ENCODE measurements at places on chromosomes 5 and 9. TPM values are rescaled to one million over a fixed set of nuclear protein-coding genes. Genes with fewer than 3 reads are reported as not detected.
A peak's percentile ranks its signal among the peaks of the same experiment; 100 is the strongest.

- DNase-seq = no peak
Measured at GRCh38 chr9:90795084-90795483, 6.5 kb upstream of the SYK start.

DNA sequence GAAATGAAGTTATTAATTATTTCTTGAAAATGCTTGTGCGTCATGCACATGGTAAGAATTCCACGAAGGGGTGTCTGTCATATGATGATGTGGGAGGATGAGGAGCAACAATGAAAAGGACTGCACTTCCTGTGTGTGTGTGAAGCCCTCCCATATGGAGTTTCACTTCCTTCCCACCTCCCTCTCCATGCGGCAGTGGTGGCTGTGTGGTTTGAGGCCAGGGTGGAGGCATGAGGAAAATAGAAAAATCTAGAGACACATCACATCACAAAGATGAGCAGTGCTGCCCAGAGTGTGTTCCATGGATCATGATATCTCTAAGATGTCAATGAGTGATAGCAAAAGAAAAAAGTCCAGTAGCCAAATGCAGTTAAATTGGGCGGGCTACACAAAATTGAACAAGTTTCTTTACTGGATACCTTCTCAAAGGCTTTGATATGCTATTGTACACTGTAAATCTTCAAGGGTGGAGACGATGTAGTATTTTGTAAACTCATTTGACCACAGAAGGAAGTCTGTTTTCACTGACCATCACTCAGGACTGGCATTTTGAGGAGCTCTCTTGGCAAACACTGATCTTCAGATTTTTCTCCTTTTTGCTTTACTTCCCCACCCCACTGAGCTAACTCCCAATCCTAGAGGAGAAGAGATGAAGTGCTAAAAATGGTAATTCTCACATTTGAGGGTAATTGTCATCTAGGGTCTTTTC, 55.7 kb upstream of the EQTN start:
- no peak for DNase-seq

- no peak for DNase-seq
Measured at GRCh38 chr9:138073808-138074207, 196.2 kb downstream of the CACNA1B start.

DNA sequence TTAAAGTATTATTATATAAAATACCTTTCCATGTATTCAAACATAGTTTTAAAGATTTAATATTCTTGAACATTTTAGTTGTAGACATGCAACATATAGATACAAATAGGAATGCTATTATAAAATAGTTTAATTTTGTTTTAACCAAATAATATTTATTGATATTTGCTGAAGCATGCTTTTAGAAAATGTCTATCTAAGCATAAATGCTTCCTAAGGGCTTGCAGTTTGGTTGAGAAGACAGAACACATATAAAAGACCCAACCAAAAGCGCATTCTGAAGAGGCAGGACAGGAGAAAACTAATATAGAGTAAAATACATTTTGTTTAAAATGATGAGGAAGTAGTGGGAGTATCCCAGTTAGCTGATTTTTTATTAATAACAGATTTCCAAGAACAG, 181.5 kb upstream of the ISL1 start:
- no peak for DNase-seq

DNA sequence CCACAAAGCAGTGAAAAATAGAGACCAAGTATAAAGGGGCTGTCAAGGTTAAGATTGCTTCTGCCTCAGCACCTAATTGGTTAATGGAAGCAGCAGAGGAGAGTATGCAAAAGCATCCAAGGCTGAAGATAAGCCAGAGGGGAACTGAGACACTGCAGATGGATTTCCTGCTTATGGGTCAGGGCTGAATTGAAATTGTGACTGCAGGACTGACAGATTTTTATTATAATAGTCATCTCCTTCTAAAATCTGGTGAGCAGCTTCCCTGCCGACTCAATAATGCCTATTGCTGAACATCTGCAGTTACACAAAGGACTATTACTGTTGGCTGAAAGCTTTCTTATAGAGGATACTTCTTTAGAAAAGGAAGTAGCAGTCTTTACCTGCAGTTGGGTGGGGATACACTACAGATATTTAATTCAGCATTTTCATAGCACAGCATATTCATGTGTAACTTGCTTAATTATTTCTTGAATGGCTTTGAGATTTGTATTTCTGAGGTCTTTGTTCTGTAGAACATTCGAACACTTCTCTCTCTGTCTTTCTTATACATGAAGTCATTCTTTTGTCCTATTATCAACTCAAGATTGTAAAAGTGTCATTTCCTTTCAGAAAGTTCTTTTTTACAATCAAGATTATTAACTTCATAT, 363.0 kb upstream of the RIOK2 start:
- DNase-seq = no peak

DNA sequence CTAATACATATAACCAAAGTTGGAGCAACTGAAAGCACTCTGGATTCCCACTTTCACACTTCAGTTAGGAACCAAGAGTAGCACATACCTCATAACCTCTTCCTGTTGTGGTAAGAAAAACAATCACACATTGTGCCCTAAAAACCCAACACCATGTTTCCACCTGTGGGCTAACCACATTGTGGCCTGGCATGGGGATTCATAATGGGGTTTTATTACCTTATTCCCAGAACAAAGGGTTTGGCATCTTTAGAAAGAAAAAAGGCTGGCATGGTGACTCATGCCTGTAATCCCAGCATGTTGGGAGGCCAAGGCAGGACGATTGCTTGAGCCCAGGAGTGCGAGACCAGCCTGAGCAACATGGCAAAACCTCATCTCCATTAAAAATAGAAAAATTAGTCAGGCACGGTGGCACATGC, 60.6 kb downstream of the HSD17B3 start:
- DNase-seq = peak; percentile 68

GRCh38 chr9:87428659-87429058, 69.0 kb upstream of the DAPK1 start:
- DNase-seq = no peak

DNA sequence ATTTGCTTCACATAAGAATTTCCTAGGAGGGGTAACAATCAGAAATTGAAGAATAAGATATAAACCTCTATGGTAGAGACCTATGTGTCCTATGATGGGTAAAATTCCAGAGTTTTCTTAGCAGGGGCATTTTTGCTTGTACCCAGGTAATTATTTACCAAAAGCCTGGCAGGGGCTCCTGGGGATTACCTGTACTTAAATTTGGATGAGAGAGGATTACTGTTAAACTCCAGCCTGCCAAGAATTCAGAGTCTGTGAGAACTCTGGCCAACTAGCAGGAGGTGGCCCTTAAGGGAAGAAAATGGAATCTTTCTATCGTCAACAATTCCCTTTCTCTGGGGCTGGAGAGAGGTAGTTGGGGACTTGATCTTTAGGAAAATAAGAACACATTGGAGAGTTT, 460.4 kb downstream of the PDE4D start:
- DNase-seq = no peak

The LAMC3 gene
- under 0.01 TPM for total RNA-seq

The REEP2 gene
- 2.7 TPM for total RNA-seq

The DCAF12 gene
- 21.3 TPM for total RNA-seq

The ORM1 gene
- 0.27 TPM for total RNA-seq

All from hematopoietic multipotent progenitor cell (in vitro differentiated cells).